MG63 (cell line): ENCODE measurements at places on chromosomes 5 and 9. TPM values are rescaled to one million over a fixed set of nuclear protein-coding genes. Genes with fewer than 3 reads are reported as not detected.

The LCP2 gene
- total RNA-seq, result not detected in 2 replicates

GRCh38 chr5:73534011-73534644, 31.3 kb downstream of the ANKRA2 start:
- DNase-seq, result no peak

GRCh38 chr9:96071076-96071814, 195.8 kb downstream of the ERCC6L2 start:
- peak; percentile 45 for DNase-seq

GRCh38 chr5:76175821-76176403, 92.7 kb downstream of the SV2C start:
- no peak for DNase-seq

DNA sequence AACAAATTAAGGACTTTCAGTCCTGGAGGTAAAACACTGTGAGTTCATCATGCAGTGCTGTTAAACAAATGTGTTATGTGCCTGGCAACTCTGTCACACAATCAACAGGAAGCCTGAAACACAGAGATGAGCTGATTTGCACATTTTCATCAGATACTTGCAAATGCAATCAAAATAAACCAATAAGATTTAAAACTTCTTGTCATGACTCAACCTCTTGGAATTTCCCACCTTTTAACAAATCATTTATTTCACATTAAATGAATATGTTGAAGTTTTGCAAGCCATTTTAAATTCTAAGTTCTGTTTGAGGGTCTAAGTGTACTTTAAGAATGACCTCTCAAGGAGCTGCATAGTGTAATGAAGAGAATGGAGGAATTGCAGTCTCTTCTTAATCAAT, 64.4 kb downstream of the ANXA1 start:
- DNase-seq, result no peak
